Stimulated activated CD4-positive, alpha-beta T cell treated with anti-CD3 and anti-CD28 coated beads, Interleukin-15, amount 100 ng/mL, for 24 hours (primary cell): ENCODE measurements at places on chromosomes 1 and 21.

DNA sequence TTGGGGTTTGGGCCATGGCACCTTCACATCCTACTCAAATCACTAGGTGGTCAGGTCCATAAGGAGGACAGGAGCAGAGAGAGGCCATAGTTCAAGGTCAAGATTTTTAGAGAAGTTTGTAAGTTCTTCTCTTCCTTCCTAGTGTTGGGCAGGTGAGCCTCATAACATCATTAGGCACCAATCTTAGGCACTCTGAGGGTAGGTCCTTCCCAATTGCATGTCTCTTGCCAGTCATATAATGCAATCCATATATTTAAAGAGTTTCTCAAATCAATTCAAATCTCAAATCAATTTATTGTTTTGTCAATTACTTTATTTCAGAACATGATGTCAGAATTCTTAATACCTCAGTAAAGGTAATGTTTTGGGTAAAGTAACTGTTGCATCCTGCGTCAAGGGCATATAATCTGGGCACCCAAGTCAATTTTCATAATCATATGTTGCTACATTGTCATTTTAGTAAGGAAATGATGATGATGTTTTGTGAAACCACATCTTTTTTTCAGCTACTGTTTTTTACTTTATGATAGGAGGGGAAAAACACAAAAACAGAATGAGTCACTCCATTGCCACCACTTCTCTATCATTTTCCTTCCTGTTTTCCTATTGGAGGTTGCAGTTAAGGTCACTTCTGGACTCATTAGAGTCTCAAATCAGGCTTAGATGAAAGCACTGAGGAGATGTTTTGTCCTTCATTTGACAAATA is 122.7 kb downstream of the UCHL5 start:
- no peak for DNase-seq

- DNase-seq, result no peak
These were observed 592 bp upstream of the ZNF326 start for GRCh38 chr1:89994231-89994804.

GRCh38 chr1:109482791-109483671 is 674 bp upstream of the ATXN7L2 start:
- DNase-seq, result peak; percentile 35

DNA sequence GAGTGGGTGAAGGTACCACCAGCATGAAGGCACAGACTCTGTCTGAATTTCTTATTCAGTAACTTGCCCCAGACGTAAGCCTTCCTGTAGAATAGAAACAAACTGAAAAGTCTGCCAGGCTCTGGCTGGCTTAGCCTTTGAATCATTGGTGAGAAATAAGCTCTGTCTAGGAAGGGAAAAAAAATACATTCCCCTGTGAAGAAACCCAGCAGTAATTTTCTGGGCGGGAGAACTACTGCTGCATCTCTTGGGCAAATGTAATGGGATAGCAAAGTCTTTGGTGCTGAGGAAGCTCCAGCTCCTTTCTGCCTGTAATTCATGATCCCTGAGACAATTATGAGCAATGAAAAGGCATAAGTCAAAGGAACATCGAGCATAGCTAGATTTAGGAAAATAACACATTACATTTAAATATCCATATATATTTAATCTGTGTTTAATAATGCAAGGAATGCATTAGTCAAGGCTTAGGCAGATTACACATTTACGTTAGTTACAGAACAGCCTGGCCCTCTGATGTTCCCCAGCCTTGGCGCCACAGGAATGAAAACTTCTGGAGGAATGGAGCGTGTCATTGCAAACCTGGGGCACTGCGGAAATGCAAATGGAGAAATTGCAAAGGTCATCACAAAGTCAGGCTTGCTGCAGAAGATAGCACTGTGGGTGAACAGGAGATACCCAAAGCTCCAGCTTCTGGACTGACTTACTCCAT is 216.3 kb upstream of the CAMK1G start:
- DNase-seq, result no peak

DNA sequence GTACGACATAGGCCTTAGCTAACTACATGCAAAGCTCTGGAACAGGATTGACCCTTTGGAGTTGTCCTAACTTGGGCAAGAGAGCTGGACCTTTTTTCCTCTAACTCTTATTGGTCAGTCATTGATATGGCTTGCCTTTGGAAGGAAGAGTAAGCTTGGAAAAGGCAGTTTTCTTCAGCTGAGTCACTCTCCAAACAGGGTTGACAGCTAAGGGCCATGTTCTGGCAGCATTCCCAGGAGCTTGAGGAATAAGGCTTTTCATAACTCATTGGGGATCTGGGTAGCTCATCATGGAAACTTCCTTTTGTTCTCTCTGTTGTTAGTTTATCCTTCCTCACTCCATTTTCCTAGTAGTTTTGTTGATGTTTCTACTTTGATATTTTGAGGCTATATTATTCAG is 14.5 kb upstream of the ERRFI1 start:
- DNase-seq, result no peak

DNA sequence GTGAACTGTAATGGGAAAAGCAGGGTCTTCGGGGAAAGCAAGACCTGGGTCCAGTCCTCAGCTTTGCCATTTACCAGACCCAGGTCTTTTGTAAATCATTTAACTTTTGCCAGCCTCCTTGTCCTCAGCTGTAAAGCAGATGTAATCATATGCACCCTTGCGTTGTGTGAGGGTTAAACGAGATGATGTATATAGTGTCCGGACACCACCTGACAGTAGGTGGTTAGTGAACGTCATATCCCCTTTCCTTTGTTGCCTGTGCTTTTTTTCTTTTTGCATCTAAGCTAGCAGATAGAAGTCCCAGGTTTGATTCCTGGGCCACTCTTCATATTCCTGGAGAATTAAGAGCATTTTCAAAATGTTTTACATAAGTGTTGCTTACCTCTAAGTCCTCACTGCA is 28.5 kb downstream of the IL12RB2 start:
- DNase-seq, result no peak

GRCh38 chr1:56550138-56550858 is 29.1 kb downstream of the PLPP3 start:
- DNase-seq, result no peak

DNA sequence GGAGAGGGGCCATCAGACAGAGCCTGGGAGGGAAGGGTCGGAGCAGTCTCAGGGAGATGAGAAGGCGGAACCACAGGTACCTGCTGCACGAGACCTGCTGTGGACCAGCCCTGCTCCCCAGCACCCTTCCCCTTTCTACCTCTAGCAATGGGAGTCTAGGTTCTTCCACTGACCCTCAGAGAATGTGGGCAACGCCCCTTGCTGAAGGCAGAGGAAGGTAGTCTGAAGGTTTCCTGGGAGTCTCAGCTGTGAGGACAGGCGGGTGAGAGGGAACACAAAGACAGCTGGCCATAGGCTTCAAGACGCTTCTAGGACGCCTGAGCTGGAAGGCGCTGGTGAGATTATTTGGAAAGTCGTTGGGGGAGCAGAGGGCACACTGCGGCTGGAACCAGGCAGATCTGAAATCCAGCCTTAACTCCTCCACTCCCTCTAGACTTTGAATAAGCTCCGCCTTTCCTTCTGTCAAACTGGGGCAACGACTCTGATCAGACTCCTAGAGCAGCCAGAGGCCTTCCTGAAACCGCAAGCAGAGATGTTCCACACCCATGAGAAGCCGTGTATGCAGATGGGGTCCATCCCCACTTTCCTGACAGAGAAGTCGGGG is 18.1 kb downstream of the SLC45A3 start:
- DNase-seq, result no peak

- no peak for DNase-seq
These were observed 45.6 kb downstream of the CHAF1B start for GRCh38 chr21:36430841-36431240.

GRCh38 chr1:18484721-18485120 is 4.0 kb downstream of the KLHDC7A start:
- DNase-seq, result no peak

DNA sequence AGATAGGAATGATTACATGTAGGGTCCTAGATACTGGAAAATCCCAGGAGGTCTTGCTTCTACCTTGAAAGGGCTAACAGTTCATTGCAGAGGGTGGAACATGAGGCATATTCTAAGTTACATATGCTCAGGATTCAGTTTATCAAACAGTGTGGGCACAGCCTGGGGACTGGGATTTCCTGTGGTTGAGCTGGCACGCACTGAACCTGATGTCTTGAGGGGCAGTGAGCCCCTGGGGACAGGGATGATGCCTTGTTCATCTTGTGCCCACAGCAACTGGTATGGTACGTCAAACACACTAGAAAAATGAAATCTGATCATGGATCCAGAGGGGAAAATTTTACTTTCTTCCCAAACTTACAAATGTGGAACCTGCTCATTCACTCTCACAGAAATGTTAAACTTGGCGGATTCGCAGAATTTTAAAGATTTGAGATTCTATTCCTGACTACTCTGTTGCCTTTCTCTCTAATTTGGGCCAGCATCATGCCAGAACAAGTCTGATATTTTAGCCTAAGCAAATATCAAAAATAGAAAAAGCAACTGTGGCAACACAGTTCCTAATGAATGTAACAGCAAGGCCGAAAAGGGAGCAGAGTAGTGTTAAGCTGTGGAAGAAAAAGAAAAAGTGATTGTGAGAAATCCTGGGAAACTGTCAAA is 68.2 kb upstream of the COL24A1 start:
- no peak for DNase-seq

DNA sequence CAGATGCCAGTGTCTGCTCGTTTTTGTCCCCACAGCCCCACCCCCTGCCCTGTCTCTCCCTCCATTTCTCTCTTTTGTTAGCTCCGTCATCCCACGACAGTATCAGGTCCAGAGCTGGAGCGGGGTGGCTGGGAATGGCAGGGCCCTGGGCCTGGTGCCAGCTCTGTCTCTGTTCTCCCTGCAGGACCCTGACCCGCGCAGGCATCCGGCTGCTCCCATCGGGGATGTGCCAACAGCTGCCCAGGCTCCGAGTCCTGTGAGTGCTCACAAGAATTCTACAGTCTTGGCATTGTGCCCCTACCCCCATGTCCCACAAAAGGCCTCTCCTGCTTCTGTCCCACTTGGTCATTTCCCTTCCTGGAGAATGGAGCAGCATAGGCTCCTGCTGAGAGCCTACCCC is 37.4 kb downstream of the UBE2T start:
- DNase-seq, result no peak

- no peak for DNase-seq
These were observed 83.3 kb upstream of the KCNJ15 start for GRCh38 chr21:38173276-38174035.

DNA sequence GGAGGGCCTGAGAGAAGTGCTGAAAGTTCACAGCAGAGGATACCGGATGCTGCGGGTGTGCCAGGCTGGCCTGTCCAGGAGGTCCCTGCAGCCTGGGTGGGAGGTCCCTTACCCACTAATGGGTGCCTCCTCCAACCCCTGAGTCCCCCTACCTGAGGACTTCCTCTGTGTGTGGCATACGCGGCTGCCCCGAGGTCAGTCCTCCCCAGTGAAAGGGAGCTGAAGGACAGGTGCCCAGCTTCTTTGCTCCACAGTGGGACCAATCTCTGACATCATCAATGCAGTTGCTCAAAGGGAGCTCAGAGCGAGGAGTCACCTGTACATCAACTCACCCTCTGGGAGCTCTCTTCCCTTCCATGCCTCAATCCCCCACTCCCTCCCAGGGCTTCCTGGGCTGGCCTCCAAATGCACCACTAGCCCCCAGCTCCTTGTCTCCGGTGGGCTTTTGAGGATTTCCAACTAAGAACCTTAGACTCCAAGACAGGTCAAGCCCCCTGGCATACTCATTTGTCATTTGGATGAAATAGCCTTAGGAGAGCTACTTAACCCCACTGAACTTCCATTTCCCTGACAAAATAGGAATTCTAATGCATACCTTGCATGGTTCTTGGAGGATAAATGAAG is 53.9 kb downstream of the PDE9A start:
- no peak for DNase-seq

DNA sequence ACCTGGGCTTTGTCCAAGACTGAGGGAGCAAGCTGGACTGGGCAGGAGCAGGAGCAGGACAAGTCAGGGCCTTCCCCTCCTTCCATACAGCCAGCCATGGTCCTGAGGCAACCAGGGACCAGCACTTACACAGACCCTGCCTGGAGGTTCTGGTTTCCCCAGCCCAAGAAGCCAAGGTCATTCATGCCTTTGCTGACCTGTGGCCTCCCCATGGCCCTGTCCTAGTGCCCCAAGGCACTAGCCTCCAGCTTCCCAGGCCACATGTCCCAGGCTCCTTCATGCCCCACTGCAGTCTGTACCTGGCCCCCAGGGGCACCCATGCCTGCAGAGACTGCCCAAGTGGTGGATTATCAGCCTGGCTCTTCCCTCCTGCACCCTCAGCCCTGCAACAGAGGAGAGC is 243.9 kb downstream of the TOMM20 start:
- DNase-seq, result no peak

DNA sequence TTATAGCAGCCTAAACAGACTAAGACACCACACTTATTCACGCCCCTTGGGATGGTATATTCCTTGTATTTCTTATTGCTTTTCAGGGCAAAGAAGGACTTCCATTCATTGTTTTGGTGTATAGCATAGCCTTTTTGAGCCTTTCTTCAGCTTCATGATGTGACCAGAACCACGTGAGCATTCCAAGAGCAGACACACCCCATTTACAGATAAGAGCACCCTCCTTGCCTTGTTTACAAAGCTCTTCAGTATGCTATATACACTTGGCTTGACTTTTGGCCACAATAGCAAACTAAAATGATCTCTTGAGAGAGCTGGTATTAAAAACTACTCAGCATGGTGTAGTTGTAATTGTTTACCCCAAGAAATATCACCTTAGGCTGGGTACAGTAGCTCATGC is 78.7 kb downstream of the PIK3R3 start:
- DNase-seq, result no peak

GRCh38 chr1:47416319-47417169 is 459 bp downstream of the FOXE3 start:
- peak; percentile 31 for DNase-seq

- DNase-seq, result no peak
These were observed 68.3 kb upstream of the TARDBP start for GRCh38 chr1:10943991-10944730.

DNA sequence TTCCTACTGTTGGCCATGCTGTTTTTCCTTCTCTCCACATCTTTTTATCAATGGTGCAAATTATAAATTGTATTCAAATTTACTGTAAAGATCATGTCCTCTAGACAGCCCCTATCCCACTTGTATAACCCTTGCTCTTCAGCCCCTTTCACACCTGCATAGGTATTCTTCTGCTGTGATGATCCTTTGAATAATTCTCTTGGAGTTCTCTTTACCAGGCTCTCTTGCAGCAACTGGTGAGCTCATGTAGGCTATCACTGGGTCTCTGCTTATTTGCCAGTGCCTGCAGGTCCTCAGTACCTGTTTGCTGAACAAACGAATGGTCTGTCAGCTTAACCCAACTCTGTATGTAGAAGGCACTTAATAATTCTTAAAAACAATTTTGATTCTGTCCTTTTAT is 8.2 kb downstream of the PTPRC start:
- no peak for DNase-seq

GRCh38 chr1:187236676-187237075 is 407.9 kb downstream of the PLA2G4A start:
- no peak for DNase-seq

GRCh38 chr1:31643976-31644559 is 608 bp downstream of the PEF1 start:
- no peak for DNase-seq

DNA sequence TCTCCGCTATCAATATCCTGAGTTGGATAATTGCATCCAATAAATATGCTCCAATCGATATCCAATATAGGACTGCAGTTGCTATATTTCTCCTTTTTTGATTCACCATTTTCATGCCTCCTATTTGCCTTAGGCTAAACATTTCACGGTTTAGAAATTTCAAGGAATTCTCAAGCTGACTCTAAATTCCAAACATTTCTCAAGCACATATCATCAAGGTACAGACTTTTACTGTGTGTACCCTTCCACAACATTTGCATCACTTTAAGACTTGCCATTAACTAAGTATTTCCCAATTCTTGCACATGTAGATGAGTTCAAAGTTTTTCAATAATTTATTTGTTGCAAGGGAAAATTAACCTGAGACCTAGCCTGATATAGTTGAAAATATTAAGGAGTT is 795.2 kb upstream of the TMPRSS15 start:
- no peak for DNase-seq

- DNase-seq, result no peak
These were observed 33.3 kb downstream of the BMP8A start for GRCh38 chr1:39524591-39525365.
